Cortex of kidney (tissue), 1 donor: ENCODE measurements at places on chromosomes 12 and 14.

GRCh38 chr12:123398550-123399254, 14.8 kb downstream of the KMT5A start:
- no peak for DNase-seq

GRCh38 chr14:106511006-106511799, 984.8 kb downstream of the TMEM121 start:
- DNase-seq = no peak

- no peak for DNase-seq
Observed at GRCh38 chr12:53938326-53939140, at the start of gene HOXC13. HOXC13 (plus strand) TSS chr12:53938831; CDS start chr12:53938907, 76 bp downstream.

DNA sequence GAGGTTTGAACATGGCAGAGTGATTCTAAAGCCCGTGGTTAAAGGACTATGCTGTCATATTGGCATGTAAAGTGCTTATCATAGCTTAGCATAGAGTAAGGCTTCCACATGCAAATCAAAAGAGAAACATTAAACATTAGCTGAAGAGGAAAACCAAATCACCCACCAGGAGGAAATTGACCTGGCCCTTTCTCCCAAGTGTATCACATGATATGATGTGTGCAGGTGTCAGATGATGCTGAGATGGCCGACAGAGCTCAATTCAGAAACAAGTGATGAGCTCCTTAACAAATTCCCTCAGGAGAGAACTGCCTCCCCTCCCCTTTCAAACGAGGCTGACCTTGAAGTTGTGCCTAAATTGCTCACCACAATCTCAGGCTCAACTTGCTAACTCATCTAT, 217.1 kb upstream of the BTG1 start:
- DNase-seq = no peak

- no peak for DNase-seq
Observed at GRCh38 chr14:31243860-31244259, 36.3 kb upstream of the HECTD1 start.

- no peak for DNase-seq
Observed at GRCh38 chr12:132186857-132187620, 42.8 kb downstream of the NOC4L start.

DNA sequence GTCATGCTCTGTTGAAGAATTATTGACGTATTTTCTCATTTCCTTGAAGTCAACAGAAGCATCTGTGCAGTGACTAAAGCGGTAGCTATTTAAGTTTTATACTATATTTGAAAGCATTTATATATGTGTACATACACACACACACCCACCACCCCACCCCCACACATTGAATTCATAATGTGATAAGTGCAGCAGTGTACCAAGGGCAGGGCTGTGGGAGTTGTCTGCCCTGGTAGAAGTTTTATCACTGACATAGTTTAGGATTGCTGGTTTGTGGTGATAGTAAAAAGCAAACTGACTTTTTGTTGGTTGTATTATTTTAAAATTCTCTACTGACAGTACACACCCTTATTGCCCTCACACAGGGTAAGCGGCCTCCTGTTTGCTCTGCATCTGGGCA, 39.1 kb downstream of the GAS2L3 start:
- DNase-seq = no peak

DNA sequence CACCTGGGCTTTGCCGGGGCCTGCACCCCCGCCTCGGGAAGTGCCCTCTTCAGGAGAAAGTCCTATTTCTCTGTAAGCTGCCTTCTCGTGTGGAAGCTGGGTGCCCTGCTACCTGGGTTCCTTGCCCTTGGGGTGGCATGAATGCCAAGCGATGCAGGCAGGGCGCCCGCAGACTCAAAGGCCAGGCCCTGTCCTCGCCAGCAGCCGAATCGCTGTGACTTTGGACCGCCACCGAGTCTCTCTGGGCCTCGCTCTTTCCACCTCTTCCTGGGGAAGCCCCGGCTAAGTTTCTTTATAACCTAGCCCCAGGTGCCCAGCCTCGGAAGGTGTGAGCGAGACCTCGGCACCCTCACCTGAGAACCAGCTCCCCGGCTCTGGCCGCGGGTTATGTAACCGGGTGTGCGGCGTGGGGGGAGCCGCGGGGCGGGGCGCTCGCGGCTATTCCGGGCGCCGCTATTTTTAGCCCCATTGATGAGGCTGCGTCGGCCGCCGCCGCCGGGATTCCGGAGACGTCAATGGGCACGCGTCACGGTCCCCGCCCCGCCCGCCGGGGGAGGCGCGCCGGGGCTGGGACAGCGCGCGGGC, 14.6 kb upstream of the NR4A1 start:
- peak; percentile 40 for DNase-seq

- DNase-seq = no peak
Observed at GRCh38 chr12:83335748-83336147, 649.0 kb downstream of the TMTC2 start.
